ENCODE measurements at places on chromosomes 4 and X. TPM values are rescaled to one million over a fixed set of nuclear protein-coding genes. Genes with fewer than 3 reads are reported as not detected.

Gene LANCL3
- total RNA-seq: not detected

Gene ADH1A
- total RNA-seq: not detected

Gene CXorf49
- not detected for total RNA-seq

Gene STS
- total RNA-seq: 4.9 TPM

Gene TEC
- total RNA-seq: not detected

Gene HHIP
- total RNA-seq: 8.8 TPM

Gene GIMD1
- total RNA-seq: not detected

Gene MCUB
- total RNA-seq: 28.0 TPM

Gene HMX1
- total RNA-seq: not detected

Gene MAML3
- 3.0 TPM for total RNA-seq

Gene ARHGAP36
- total RNA-seq: not detected

Gene HTR2C
- total RNA-seq: not detected

Gene ERCC6L
- 0.09 TPM for total RNA-seq

Gene KLHL4
- total RNA-seq: 7.5 TPM

Gene CLCN4
- 13.2 TPM for total RNA-seq

Gene MXRA5
- total RNA-seq: 0.94 TPM

Gene ERAS
- total RNA-seq: not detected

Gene DBET
- total RNA-seq: not detected

Gene DDX60
- 6.6 TPM for total RNA-seq

Gene COX7B2
- not detected for total RNA-seq

Gene NXF2B
- not detected for total RNA-seq

Gene BMP3
- total RNA-seq: under 0.01 TPM

Gene SPANXA2
- total RNA-seq: not detected

Gene RHOH
- total RNA-seq: not detected

Gene CLIC2
- total RNA-seq: 0.51 TPM

Gene PROM1
- total RNA-seq: not detected

Gene CXorf65
- not detected for total RNA-seq

Gene ENPEP
- 0.43 TPM for total RNA-seq

Gene SCARB2
- 116 TPM for total RNA-seq

Gene ANOS1
- total RNA-seq: 18.1 TPM

Gene CXCL1
- total RNA-seq: 39.3 TPM

Gene SASH3
- not detected for total RNA-seq

Gene LDB2
- 16.0 TPM for total RNA-seq

Gene RAB41
- not detected for total RNA-seq

Gene NXF2
- total RNA-seq: not detected

Gene IL2RG
- not detected for total RNA-seq

Gene HSPA4L
- 0.35 TPM for total RNA-seq

Gene BEND4
- not detected for total RNA-seq

Gene CCDC149
- 3.5 TPM for total RNA-seq

Gene POLN
- total RNA-seq: 1.1 TPM

Measured in pericardium fibroblast (primary cell).